ENCODE measurements at places on chromosomes 11 and 22.

GRCh38 chr11:119169282-119169719, 776 bp downstream of the NLRX1 start:
- DNase-seq: peak; percentile 45

GRCh38 chr11:78659326-78660270, 84.9 kb upstream of the NARS2 start:
- no peak for DNase-seq

GRCh38 chr11:3163241-3163981, 1.7 kb downstream of the OSBPL5 start:
- DNase-seq: no peak

- DNase-seq: no peak
Measured at GRCh38 chr22:40818192-40818746, 877 bp downstream of the SLC25A17 start.

DNA sequence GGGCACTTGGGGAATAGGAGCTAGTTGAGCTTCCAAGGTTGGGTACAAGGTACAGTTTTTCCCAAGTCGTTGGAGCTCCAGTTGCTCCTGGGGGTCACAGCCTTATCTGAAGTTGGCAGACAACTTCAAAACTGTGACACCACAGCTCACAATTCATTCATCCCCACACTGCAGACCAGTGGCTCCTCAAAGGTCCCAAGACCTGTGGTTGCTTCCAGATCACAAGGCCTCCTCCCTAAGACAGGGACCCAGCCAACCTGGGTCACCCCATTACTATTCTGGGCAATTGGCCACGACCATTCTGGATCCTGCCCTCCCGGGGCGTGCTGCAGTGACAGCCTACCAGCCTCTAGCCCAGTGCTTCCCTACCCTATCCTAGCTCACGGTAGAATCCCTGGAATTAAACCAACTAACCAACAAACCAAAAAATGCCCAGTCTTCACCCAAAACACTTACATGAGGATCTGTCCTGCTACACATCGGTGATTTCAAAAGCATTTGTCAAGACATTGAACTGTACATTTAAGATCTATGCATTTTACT, 862 bp upstream of the PDXP start:
- DNase-seq: peak; percentile 37

GRCh38 chr11:118606157-118606843, 1.1 kb upstream of the PHLDB1 start:
- no peak for DNase-seq

- DNase-seq: no peak
Measured at GRCh38 chr11:121337078-121337477, 44.5 kb downstream of the SC5D start.

DNA sequence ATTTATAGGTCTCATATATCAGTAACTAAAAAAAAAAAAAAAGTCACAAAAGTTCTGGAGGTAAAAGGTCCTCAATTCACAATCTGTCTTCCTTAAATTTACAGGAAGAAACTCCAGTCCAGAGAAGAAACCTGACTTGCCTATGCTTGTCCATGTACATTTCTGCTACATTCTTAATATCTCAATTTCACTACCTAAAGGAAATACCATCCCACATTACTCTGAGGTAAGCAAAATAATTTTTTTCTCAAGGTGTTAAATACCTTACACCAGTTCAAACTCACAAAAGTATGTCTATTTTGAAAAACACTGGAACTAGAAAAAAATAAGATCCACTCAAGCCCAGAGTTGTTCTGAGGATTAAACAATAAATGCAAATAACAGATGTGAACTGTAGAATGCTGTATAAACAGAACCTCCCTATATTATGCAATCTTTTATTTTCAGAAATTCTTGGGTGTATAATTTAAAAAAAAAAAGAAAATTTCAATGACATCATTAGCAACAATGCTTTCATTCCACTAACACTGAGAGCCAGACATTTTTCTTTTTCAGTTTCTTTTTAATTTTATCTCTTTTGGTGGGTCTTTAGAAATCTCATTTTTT, 49.9 kb upstream of the GDPD4 start:
- peak; percentile 24 for DNase-seq

DNA sequence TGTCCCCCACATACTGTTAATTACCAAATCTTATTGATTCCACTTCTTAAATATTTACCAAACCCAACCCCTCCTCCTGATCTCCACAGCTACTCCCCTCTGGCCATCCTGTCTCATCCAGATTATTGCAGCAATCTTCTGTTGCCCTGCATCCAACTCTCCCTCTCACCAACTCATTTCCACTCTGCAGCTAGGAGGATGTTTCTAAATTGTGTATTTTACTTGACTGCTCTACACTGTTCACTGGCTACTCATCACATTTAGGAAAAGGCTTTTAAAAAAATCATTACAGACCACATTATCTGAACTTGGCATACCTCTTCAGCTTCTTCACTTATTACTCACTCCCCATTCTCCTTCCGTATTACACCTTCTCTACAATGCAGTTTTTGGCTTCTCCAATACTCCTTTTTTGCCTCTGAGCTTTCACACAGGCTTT, 117.9 kb downstream of the ATG16L2 start:
- DNase-seq: peak; percentile 41

DNA sequence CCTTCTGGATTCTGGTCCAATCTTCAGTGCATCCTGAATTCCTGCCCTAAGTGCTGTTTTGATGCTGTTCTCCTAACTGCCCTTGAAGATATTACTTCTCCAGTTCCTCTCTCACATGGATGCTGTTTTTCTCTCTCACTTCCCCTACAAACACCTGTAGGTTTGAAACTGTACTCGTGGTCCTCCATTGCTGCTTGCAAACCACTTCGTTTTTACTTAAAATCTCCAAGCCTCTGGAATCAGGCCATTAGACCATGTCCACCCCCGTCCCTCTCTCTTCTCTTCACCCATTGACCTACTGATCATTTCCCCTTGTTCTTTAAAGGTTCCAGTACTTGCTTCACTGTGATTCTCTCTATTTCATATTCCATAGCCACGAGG, 988.1 kb downstream of the NTM start:
- no peak for DNase-seq

- no peak for DNase-seq
Measured at GRCh38 chr22:41768430-41768829, 32.0 kb upstream of the CCDC134 start.

GRCh38 chr11:106087815-106088435, 10.5 kb downstream of the AASDHPPT start:
- DNase-seq: peak; percentile 28

GRCh38 chr22:46125311-46125710, 25.0 kb upstream of the PPARA start:
- DNase-seq: no peak

GRCh38 chr22:24893341-24894070, 53.0 kb downstream of the LHFPL7 start:
- DNase-seq: no peak

- no peak for DNase-seq
Measured at GRCh38 chr11:18578975-18579598, 9.4 kb downstream of the UEVLD start.

GRCh38 chr11:7524462-7525235, 10.8 kb downstream of the PPFIBP2 start:
- no peak for DNase-seq

GRCh38 chr11:129266536-129266935, 74.4 kb upstream of the ARHGAP32 start:
- DNase-seq: no peak

DNA sequence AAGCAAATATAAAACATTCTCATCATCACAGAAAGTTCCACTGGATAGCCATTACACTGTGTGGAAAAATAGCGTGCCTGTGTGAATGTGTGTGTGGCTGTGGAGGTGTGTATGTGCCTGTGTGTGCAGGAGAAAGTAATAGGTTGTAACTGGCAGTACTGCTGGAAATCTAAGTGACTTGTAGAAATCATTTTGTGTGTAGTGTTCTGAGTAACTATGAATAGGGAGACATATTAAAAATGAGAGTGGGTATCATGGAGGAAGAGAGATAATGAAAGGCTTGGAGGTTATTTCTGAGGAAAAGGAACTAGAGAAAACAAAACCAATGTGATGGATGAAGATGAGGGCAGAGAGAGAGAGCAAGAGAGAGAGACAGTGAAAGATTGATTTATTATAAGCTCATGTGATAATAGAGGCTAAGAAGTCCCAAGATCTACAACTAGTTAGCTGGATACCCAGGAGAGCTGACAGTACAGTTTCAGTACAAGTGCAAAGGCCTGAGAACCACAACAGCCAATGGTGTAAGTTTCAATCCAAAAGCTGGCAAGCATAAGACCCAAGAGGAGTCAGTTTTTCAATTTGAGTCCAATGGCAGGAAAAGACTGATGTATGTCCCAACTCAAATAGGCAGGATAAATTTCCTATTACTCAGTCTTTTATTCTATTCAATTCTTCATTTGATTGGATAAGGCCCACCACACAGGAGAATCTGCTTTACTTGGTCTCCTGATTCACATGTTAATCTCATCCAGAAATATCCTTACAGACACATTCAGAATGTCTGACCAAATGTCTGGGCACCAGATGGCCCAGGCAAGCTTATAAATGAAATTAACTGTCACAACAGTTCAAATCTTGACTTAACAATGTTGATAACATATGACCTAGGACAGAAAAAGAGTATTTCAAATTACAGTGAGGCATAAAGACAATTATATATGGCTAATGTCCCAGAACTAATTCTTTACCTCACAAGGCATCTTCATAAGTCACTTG, 14.9 kb downstream of the KBTBD3 start:
- DNase-seq: no peak

- no peak for DNase-seq
Measured at GRCh38 chr11:30853439-30853838, 267.3 kb upstream of the MPPED2 start.

DNA sequence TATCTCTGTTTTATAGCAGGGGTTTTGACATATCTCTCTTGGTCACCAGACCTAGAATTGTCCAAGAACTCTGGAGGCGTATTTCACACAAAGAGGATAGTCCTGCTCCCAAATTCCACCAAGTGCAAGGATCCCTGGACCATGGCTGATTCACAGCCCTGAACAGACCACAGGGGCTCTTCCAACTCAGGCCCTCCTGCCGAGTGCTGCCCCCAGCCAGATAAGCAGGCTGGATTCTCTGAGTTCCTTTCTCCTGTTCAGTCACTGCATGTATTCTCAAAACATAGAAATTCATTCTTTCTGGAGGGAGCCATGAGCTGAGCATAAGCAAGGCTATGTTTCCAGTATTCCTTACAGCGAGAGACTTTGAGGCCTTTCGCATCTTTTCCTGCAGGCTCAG, 13.4 kb upstream of the PLEKHB1 start:
- no peak for DNase-seq

DNA sequence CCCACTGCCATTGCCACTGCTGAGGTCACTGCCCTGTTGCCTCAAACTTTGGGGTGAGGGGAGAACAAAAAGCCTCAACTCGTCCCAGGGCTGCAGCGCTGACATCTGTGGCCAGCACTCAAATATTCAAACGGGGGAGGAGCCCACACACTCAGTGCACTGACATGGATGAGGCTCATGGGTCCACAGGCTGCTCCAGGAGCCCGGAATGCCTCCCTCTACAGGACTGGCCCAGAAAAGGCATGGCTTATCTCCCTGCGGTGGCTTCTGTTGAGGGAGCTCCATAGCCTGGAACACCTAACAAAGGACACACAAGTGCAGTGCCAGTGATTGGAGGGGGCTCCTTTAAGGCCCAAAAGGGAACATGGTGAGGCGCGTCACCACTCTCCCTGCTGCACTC, 341.1 kb upstream of the LUZP2 start:
- no peak for DNase-seq

- no peak for DNase-seq
Measured at GRCh38 chr11:36295926-36296325, at the start of gene PRR5L. Gene PRR5L (plus strand): TSS chr11:36296288. CDS start chr11:36401122, 104,834 bp downstream.

DNA sequence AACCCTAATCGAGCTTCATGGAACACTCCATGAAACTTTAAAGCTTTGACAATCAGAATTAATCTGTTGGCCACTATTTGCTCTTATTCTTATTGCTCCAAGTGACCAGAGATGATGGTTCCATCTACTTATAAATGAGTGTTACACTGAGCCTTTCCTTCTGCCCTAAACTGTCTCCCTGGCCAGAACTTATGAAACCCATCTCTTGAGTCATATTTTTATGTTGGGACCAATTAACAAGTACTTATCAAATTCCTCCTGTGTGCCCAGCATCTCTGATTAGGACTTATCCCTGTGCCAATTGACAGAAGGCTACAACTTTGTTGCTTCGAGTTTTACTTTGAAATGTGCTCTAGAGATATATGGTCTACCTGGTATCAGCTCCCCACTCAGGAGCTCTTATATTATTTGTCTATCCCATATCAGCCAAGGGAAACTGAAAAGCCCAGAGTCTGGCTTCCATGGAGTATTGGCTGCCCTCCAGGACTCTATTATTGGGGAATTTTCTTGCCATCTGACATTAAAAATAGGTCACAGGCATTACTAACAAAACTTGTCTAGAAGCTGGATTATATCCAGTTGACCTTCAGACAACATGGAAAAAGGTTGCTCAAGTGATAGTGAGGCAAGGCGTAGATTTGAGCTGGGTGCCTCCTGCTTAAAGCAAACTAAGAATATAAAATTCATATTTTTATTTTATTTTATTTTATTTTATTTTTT, 8.8 kb downstream of the KREMEN1 start:
- no peak for DNase-seq
